ENCODE measurements at places on chromosomes 13 and 19. TPM values are rescaled to one million over a fixed set of nuclear protein-coding genes. Genes with fewer than 3 reads are reported as not detected.
A peak's percentile ranks its signal among the peaks of the same experiment; 100 is the strongest.

The URAD gene
- not detected for total RNA-seq

The SYCN gene
- total RNA-seq = not detected

The NCAN gene
- total RNA-seq = not detected

The FAM83E gene
- 12.3 TPM for total RNA-seq

The KIR2DL4 gene
- total RNA-seq = not detected

The RNF17 gene
- not detected for total RNA-seq

GRCh38 chr19:45469945-45470761 lies 2.4 kb downstream of the FOSB start:
- H3K4me3 ChIP-seq = peak overlapping the region; percentile 82
- H3K36me3 ChIP-seq = no peaks in the 10 kb centered on the region
- DNase-seq = peak; percentile 74
- no peaks in the 10 kb centered on the region for H3K27me3 ChIP-seq

- H3K4me3 ChIP-seq = no peak overlapping the region
- H3K27me3 ChIP-seq = no peaks in the 10 kb centered on the region
- no peak overlapping the region for H3K27ac ChIP-seq
- no peak for DNase-seq
- no peaks in the 10 kb centered on the region for H3K4me1 ChIP-seq
Observed at GRCh38 chr13:53474878-53475277, 446.3 kb downstream of the OLFM4 start.

DNA sequence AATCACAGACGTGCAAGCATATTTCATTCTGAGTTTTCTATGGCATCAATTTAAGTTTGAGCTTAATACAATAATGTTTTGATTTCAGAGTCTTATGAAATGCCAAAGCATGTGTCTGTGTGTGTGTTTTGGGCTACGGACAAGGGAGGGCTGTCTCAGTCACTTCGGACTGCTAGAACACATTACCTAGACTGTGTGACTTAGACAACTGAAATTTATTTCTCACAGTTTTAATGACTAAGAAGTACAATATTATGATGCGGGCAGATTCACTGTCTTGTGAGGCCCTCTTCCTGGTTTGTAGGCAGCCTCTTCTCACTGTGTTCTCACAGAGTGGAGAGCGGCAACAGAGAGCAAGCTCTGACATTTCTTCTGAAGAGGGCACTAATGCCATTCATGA lies 1202.0 kb downstream of the EFNB2 start:
- H3K27ac ChIP-seq = no peak overlapping the region
- H3K4me3 ChIP-seq = no peak overlapping the region
- no peaks in the 10 kb centered on the region for H3K36me3 ChIP-seq

GRCh38 chr13:106087201-106087600 lies 448.3 kb downstream of the EFNB2 start:
- no peak for DNase-seq
- H3K27ac ChIP-seq = no peak overlapping the region
- H3K4me1 ChIP-seq = no peaks in the 10 kb centered on the region
- no peaks in the 10 kb centered on the region for H3K27me3 ChIP-seq

DNA sequence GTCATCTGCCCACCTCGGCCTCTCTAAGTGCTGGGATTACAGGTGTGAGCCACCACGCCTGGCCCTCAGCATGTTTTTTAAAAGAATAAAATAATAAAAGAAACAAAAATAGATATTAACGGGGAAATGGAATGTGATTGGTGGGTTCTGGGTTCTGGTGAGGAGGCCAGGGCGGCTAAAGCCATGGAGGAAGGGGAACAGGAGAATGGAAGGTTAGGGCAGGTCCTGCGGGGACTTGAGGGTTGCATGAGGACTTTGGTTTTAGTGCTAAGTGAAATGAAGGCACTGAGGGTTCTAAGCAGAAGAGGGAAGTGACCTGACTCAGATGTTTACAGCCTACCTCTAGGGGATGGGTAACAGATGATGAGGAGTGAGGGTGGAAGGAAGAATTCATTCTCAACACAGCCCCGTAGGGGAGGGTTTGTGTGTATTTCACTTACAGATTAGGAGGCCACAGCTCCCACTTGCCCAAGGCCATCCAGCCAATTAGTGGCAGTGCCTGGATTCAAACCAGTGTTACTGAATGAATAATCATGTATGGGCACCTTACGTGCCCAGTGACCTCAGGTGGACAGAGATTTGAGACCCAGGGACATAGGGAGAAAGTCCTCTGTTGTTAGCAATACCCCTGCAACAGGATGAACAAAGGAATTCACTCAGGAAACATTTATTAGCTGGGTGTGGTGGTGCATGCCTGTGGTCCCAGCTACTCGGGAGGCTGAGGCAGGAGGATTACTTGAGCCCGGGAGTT lies 6.7 kb upstream of the MRPL4 start:
- no peak for DNase-seq
- no peak overlapping the region for H3K27ac ChIP-seq
- no peak overlapping the region for H3K4me3 ChIP-seq
- no peaks in the 10 kb centered on the region for H3K36me3 ChIP-seq
- peaks cover 15% of the 10 kb centered on the region for H3K4me1 ChIP-seq

DNA sequence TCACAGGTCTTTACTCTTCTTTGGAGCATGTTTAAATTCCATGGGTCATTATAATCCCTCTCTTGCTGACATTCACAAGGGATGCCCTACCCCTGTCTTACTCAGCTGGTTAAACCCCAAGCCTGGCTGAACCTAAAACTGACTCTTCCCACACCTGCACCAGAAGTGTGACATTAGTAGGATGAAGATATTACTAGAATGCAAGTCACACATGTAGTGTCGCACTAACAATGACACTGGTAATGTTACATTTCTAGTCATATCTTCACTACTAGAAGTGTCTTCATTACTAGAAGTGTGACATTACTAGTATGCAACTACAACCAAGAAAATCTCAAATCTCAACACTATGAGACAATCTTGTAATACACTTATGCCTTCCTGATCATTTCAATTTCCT lies 14.2 kb downstream of the ZAR1L start:
- H3K4me3 ChIP-seq = no peak overlapping the region
- no peaks in the 10 kb centered on the region for H3K36me3 ChIP-seq
- DNase-seq = no peak
- no peak overlapping the region for H3K27ac ChIP-seq

GRCh38 chr13:48631441-48631840 lies 22.3 kb upstream of the CYSLTR2 start:
- H3K4me3 ChIP-seq = no peak overlapping the region
- no peaks in the 10 kb centered on the region for H3K27me3 ChIP-seq
- H3K27ac ChIP-seq = no peak overlapping the region
- DNase-seq = no peak
- no peaks in the 10 kb centered on the region for H3K4me1 ChIP-seq
